ENCODE measurements at places on chromosomes 7 and 10.

GRCh38 chr10:25831080-25831479 is 102.9 kb upstream of the MYO3A start:
- DNase-seq: no peak

DNA sequence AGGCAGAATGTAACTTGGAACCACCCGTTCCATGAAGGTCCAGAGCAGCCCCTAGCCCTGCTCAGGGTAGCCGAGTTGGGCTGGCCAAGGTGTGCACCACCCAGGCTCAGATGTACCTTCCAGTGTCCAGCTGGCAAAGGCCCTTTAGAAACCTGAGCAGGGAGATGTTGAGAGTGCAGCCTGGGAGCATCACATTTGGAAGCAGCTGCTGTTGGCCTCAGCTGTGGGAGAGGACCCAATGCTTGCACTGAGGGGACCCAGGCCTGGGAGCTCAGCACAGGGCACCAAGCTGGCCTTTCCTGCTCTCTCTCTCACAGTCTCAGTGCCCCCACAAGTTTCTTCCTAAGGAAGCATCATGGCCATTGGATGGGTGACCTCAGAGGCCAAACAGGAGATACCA is 33.5 kb downstream of the ANXA8 start:
- no peak for DNase-seq

GRCh38 chr10:65294329-65294728 is 1631.5 kb upstream of the LRRTM3 start:
- DNase-seq: no peak

DNA sequence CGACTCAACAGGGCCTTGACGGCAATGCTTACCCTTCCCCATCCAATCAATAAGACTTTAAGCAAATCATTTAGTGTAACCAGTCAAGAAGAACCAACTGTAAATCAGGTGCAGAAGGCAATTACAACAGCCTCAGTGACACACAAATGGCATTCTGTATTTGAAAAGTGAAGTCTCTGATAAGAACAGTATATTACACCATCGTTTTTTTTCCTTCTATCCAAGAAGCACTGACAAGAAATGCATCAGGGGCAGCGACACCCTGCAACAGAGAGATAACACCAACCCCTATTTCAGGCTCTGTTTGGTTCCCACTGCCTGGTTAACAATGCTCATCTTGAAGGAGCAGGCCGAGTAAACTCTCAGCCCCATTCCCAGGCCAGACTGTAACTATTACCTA is 204.0 kb upstream of the AOAH start:
- DNase-seq: no peak
